Immature natural killer cell (primary cell): ENCODE measurements at places on chromosomes 1 and 21.

- no peak for DNase-seq
- H3K27me3 ChIP-seq: no peaks in the 10 kb centered on the region
- no peaks in the 10 kb centered on the region for H3K36me3 ChIP-seq
- H3K27ac ChIP-seq: no peak overlapping the region
- no peak overlapping the region for H3K4me3 ChIP-seq
- no peaks in the 10 kb centered on the region for H3K4me1 ChIP-seq
Observed at GRCh38 chr1:37647281-37647680, 12.6 kb upstream of the RSPO1 start.

DNA sequence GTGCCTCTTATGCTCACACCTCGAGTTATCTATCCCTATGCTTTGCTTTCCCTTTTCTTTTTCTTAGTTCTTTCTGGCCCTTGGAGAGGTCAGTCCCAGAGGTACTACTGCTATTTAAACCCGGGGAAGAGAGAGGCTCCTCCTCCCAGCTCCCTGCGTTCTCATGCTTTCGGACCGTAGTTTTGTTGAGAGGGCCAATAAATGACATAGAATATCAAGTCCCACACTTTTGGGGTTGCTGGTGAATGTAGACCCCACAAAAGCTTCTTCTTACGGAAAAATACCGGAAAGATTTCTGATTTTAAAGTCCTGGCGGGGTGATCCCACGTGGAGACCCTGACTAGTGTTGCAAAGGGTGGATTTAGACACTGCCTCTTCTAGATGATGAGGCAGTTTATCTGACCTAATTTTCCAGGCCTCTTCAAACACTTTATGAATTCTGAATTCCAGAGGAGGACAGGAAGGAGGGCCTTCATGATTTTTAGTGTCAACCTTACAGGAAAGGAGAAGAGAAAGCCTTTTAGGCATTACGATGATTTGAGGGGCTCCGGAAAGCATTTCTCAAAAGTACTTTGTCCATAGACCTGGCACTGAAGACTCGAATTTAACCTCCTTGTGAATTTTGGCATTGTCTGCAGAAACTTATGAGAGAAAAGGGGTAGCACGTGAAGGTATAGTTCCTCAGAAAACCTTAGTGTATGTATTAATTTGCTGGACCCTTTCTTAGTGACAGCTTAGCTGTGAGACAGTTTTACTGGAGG is 694 bp downstream of the TMEM167B start:
- H3K36me3 ChIP-seq: peaks cover 11% of the 10 kb centered on the region
- no peak for DNase-seq
- H3K4me3 ChIP-seq: peak overlapping the region; percentile 97
- H3K4me1 ChIP-seq: peaks cover 39% of the 10 kb centered on the region
- H3K27ac ChIP-seq: peak overlapping the region; percentile 99

GRCh38 chr21:34086887-34087306 is 13.5 kb downstream of the MRPS6 start:
- peaks cover 7% of the 10 kb centered on the region for H3K36me3 ChIP-seq
- peaks cover 49% of the 10 kb centered on the region for H3K4me1 ChIP-seq
- DNase-seq: peak; percentile 72
- H3K27me3 ChIP-seq: no peaks in the 10 kb centered on the region
- no peak overlapping the region for H3K4me3 ChIP-seq

DNA sequence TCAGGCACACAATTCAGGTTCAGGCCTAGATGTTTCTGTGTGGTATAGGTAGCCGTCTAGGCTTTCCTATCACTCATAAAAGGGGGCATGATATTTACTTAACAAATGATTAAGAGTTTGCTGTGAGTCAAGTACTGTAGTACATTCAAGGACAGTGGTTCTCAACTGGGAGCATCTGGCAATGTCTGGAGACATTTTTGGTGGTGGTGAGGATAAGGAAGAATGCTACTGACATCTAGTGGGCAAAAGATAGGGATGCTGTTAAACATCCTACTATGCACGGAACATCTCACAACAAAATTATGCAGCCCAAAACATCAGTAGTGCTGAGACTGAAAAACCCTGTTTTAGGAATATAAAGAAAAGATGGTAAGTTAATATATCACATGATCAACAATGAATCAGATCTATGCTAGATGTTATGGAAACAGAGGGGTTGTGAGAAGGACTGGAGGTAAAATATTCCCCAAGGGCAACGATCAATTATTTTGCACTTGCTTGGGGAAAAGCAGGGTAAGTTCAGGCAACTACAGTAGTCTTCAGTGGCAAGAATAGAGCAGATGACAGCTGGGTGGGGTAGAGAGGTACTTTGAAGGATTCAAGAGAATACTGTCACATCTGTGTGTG is 4.9 kb downstream of the DNTTIP2 start:
- H3K36me3 ChIP-seq: peaks cover 46% of the 10 kb centered on the region
- peaks cover 11% of the 10 kb centered on the region for H3K27me3 ChIP-seq
- H3K4me3 ChIP-seq: no peak overlapping the region
- peak; percentile 33 for DNase-seq

DNA sequence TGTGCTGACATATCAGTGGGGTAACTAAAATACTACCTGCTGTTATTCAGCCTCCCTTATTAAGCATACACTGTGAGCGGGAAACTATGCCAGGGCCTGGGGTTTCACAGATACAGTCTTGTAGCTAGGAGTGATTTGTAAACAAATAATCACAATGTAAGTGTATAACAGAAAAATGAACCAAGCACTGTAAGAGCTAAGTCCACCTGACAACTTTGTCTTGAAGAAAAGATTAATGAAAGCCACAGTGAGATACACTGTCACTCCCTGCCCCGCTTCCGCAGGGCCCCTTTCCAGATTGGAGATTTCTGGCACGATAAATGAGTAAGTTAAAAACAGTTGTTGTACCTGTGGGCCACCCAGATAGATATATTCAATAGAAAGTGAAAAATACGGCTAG is 4.8 kb downstream of the RCAN3 start:
- peak overlapping the region; percentile 80 for H3K27ac ChIP-seq
- no peaks in the 10 kb centered on the region for H3K36me3 ChIP-seq
- peaks cover 16% of the 10 kb centered on the region for H3K27me3 ChIP-seq
- peaks cover 14% of the 10 kb centered on the region for H3K4me1 ChIP-seq
- no peak overlapping the region for H3K4me3 ChIP-seq

DNA sequence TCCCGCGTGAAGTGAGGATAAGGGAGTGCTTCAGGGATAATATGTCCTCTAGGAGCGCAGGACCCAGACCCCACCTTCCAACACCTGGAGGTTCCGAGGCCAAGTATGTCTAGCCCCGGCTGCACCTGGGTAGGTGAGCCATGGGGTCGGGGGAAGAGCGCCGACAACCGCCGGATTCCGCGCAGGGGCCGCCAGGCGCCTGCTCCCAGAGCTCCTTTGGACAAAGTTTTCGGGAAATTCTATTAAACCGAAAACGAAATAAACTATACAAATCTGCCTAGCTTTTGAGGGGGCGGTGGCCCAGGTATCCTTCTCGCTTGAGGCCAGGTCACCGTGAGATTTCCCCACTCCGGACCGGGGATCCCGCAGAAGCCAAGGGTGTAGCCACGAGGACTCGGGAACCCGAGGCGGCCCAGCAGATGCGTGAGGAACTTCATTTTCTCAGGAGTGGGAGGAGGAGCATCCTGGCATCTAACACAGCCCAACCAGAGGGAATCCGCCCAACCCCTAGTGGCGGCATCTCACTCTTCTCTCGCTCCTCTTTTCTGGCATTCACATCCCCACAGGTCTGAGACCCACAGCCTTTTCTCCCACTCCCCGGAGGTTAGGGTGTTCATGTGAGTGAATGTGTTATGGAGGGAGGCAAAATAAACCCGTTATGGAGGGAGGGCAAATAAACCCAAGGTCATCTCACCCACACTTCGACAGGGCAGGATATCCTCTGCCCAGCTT is 2.3 kb upstream of the DMRTA2 start:
- DNase-seq: no peak
- peak overlapping the region; percentile 85 for H3K4me3 ChIP-seq
- H3K4me1 ChIP-seq: peaks cover 38% of the 10 kb centered on the region
- peaks cover 40% of the 10 kb centered on the region for H3K27me3 ChIP-seq
- no peak overlapping the region for H3K27ac ChIP-seq
- H3K36me3 ChIP-seq: peaks cover 4% of the 10 kb centered on the region

DNA sequence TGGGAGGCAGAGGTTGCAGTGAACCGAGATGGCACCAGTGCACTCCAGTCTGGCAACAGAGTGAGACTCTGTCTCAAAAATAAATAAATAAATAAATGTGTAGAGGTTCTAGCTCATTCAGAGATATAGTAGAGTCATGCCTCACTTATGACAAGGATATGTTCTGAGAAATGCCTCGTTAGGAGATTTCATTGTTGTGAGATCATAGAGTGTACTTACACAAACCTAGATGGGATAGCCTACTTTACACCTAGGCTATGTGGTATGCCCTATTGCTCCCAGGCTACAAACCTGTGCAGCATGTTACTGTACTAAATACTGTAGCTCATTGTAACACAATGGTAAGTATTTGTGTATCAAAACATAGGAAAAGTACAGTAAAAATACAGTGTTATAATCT is 155.3 kb upstream of the JUN start:
- H3K27ac ChIP-seq: no peak overlapping the region
- H3K4me3 ChIP-seq: no peak overlapping the region
- no peaks in the 10 kb centered on the region for H3K36me3 ChIP-seq
- peaks cover 52% of the 10 kb centered on the region for H3K4me1 ChIP-seq
- DNase-seq: no peak
- peaks cover 11% of the 10 kb centered on the region for H3K27me3 ChIP-seq

- peaks cover 1% of the 10 kb centered on the region for H3K27me3 ChIP-seq
- H3K36me3 ChIP-seq: no peaks in the 10 kb centered on the region
- no peaks in the 10 kb centered on the region for H3K4me1 ChIP-seq
- H3K4me3 ChIP-seq: no peak overlapping the region
- H3K27ac ChIP-seq: no peak overlapping the region
Observed at GRCh38 chr1:169517558-169518186, 31.9 kb upstream of the SLC19A2 start.

- no peak overlapping the region for H3K4me3 ChIP-seq
- no peak for DNase-seq
- H3K27ac ChIP-seq: peak overlapping the region; percentile 24
- peaks cover 29% of the 10 kb centered on the region for H3K4me1 ChIP-seq
- no peaks in the 10 kb centered on the region for H3K27me3 ChIP-seq
- H3K36me3 ChIP-seq: peaks cover 8% of the 10 kb centered on the region
Observed at GRCh38 chr1:198543670-198544260, 3.3 kb upstream of the ATP6V1G3 start.

- no peak overlapping the region for H3K27ac ChIP-seq
- DNase-seq: no peak
Observed at GRCh38 chr1:15592285-15592684, 7.4 kb upstream of the AGMAT start.

- DNase-seq: no peak
- no peaks in the 10 kb centered on the region for H3K36me3 ChIP-seq
- no peaks in the 10 kb centered on the region for H3K27me3 ChIP-seq
Observed at GRCh38 chr1:78171736-78172590, 126.2 kb downstream of the GIPC2 start.

DNA sequence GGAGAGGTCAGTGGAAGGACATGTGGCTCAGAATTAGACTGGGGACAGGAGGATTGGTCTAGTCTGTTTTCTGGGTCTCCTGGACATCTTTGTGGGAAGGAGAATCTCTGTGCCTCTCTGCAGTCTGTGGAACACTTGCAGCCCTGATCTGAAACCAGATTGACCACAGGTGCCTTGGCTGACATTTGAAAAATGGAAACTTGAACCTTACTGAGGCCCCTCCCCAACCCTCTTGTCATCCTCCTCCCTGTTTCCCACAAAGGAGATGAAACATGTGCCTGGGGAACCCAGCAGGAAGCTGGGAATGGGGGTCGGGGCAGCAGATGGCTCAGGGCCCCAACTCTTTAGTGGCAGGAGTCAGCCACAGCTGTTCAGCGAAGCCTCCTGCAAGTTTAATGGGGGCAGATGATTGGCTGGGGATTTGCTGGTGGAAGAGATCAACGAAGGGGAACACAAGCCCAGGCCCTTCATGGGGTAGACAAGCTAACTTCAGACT is 18.1 kb downstream of the VASH2 start:
- H3K27ac ChIP-seq: no peak overlapping the region
- peaks cover 9% of the 10 kb centered on the region for H3K27me3 ChIP-seq
- no peak overlapping the region for H3K4me3 ChIP-seq
- no peaks in the 10 kb centered on the region for H3K36me3 ChIP-seq
- no peak for DNase-seq

- peak overlapping the region; percentile 75 for H3K27ac ChIP-seq
- H3K4me3 ChIP-seq: no peak overlapping the region
- H3K27me3 ChIP-seq: peaks cover 29% of the 10 kb centered on the region
- DNase-seq: no peak
- H3K4me1 ChIP-seq: peaks cover 36% of the 10 kb centered on the region
Observed at GRCh38 chr1:2258996-2259395, 30.9 kb downstream of the SKI start.

- no peaks in the 10 kb centered on the region for H3K4me1 ChIP-seq
- no peak overlapping the region for H3K4me3 ChIP-seq
- no peak overlapping the region for H3K27ac ChIP-seq
Observed at GRCh38 chr1:159501082-159501481, 34.7 kb downstream of the OR10J5 start.

DNA sequence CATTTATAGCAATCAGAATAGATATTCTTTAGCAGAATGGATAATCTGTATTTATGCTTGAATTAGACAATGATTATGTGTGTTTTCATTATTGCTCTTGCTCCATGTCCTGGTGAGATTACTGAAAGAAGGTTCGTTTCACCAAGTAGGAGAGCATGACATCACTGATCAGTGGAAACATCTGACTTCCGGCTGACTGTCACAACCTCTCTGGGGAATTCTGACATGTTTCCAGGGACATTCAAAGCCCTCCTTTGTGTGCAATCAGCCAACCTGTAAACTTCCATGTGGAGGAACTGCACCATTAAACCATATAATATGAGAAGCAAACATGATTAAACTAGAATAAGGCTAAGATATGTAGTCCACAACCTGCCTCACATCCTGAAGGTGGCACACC is 424.8 kb upstream of the ADGRL4 start:
- no peak for DNase-seq
- no peak overlapping the region for H3K4me3 ChIP-seq
- no peak overlapping the region for H3K27ac ChIP-seq
- H3K4me1 ChIP-seq: no peaks in the 10 kb centered on the region

GRCh38 chr1:26472320-26472900 is at the start of gene HMGN2:
TSS of gene HMGN2 (plus strand) at chr1:26472440. CDS start at chr1:26472613, 173 bp downstream.
- no peaks in the 10 kb centered on the region for H3K36me3 ChIP-seq
- H3K4me1 ChIP-seq: peaks cover 47% of the 10 kb centered on the region
- H3K27ac ChIP-seq: peak within 1 kb of the TSS; percentile 96
- DNase-seq: peak; percentile 83
- H3K4me3 ChIP-seq: peak within 1 kb of the TSS; percentile 96
- H3K27me3 ChIP-seq: peaks cover 6% of the 10 kb centered on the region

DNA sequence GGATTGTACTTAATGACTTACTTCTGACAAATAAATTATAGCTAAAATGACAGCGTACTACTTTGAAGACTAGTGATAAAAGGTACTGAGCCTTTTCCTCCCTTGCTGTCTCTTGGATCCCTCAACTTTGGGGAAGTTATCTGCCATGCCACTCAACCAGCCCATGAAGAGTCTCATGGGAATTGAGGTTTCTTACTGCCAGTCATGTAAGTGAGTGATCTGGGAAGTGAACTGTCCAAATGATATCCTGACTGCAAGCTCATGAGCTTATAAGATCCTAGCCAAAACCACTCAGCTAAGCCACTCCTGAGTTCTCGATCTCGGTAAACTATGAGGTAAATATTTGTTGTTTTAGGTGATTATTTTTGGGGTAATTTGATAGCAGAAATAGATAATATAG is 247.8 kb downstream of the NCAM2 start:
- H3K27me3 ChIP-seq: peaks cover 2% of the 10 kb centered on the region
- DNase-seq: no peak
- H3K36me3 ChIP-seq: no peaks in the 10 kb centered on the region
- no peak overlapping the region for H3K27ac ChIP-seq
